ENCODE measurements at places on chromosomes 11 and 22. TPM values are rescaled to one million over a fixed set of nuclear protein-coding genes. Genes with fewer than 3 reads are reported as not detected.

DNA sequence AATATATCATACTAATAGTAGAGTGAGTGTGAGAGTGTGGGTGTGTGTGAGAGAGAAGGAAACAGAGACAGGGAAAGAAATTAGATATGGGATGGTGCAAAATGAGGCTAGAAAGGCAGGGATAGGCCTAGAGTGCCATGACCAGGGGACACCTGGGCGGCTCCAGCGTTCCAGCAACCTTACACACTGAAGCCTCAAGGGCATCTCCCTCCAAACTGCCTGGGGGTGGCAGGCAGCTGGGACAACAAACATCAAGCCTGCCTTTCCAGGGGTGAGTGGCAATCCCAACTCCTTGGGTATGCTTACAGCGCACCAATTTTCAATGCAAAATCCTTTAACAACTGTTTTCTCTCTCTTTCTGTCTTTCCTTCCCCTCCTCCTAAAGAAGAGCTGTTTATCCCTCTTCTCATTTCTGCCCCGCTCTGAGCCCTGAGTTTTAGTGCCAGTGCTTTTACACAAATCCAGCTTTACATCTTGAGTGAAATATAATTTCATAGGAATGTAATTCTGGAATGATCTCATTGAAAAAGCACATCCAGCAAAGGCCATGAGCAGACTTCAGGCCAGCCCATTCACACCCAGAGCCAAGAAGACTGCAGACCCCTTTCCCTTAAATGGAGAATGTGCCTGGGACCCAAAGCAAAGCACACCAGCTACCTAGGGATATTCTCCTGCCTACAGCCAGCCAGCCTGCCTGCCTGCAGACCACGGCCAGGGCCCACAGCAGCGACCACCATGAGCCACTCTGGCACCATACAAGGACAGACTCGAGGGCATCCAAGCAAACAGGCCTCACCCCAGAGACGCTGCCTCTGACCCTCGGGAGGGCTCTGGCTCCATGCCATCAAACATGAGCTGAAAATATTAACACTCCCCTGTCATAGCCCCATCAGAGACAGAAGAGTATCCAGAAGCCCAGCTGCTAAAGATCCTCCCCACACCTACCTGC lies 90.3 kb downstream of the RPL27A start:
- DNase-seq = no peak

KREMEN1 gene
- total RNA-seq = 24.6 TPM

GRCh38 chr11:46617972-46618314 lies 590 bp downstream of the ATG13 start:
- DNase-seq = no peak

DGCR6 gene
- total RNA-seq = 1.5 TPM

OR4D11 gene
- not detected for total RNA-seq

DNA sequence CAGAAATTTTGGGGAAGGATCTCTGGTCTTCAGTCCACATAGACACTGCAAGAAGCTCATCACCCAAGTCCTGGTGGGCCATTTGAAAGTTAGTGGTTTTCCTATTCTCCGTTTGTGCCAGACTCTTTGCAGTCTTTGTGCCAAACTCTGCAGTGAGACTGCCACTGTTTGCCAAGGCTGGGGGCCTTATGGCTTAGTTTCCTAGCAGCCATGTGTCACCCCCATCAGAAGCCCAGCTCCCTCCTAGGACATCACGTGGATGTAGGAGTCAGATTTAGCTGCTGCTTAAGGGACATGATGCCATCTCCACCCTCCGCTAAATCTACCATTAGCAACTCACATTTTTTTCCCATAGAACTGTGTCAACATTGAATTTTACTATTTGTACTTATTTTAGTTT lies 220.0 kb downstream of the C11orf91 start:
- DNase-seq = no peak

DNA sequence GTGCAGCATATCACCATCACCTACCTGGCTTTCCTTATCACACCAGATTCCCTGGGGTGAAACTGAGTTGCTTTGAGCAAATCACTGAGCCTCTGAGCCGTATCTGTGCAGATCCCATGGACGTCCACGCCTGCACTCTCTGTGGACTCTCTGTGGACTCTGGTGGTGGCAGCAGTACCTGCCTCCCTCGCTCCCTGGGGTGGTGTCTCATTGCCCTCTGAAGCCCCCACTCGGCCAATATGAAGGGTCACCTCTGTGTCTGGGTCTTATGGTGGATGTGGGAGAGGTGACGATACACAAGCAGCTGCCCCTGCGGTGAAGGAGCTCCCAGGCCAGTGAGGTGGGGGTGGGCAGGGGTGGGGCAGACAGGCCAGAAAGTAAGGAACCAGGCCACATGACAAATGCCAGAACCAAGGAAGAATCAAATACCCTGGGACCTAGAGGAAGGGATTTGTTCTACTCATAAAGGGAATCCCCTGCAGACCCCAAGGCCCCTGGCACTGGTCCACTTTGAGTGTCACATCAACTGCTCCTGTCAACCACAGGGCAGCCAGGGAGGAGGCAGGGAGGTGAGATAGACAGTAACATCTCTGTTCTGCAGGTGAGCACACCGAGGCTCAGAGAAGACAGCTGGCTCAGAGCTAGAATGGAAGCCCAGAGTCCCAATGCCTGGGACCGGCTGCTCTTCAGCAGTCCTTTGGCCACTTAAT lies 9.2 kb upstream of the CHST1 start:
- DNase-seq = no peak

GRCh38 chr22:24417901-24418641 lies 9.3 kb upstream of the ADORA2A start:
- no peak for DNase-seq

- no peak for DNase-seq
Measured at GRCh38 chr22:41915035-41915785, at the start of gene SHISA8. Gene SHISA8 (minus strand): TSS chr22:41915074. CDS start chr22:41914667, 407 bp downstream.

UCP3 gene
- 1.2 TPM for total RNA-seq

DNA sequence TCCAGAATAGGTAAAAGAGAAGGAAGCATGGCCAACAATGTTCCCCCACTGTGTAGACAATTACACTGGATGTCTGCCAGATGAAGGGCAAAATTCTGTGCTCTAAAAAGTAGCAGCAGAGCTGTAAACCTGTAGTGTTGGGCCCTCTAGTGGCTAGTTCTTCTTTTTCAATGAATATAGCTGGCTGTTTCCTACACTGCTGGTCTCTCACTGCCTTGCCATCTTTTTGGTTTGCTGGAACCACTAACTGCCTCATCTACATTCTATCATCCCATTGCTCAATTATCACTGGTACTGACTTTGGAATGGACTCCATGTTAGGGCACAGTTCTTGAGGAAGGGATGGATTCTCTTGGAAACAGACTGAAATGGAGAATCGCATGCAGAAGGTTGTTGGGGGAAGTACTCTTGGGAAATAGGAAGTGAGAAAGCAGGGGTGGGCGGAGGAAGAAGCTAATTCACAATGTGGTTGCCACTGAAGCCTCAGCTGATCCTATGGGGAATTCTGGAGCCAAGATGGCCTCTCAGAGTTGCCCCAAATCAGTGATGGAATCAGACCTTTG lies 17.9 kb downstream of the KCNE3 start:
- DNase-seq = no peak

GRCh38 chr11:55481416-55481815 lies 72.9 kb upstream of the OR4C15 start:
- DNase-seq = no peak

All from vagina (tissue), 2 donors.